Coronary artery (tissue), 2 donors: ENCODE measurements at places on chromosomes 6 and 20.
A peak's percentile ranks its signal among the peaks of the same experiment; 100 is the strongest.

- DNase-seq, result no peak
These were observed 465.9 kb downstream of the KIF16B start for GRCh38 chr20:16107172-16107870.

DNA sequence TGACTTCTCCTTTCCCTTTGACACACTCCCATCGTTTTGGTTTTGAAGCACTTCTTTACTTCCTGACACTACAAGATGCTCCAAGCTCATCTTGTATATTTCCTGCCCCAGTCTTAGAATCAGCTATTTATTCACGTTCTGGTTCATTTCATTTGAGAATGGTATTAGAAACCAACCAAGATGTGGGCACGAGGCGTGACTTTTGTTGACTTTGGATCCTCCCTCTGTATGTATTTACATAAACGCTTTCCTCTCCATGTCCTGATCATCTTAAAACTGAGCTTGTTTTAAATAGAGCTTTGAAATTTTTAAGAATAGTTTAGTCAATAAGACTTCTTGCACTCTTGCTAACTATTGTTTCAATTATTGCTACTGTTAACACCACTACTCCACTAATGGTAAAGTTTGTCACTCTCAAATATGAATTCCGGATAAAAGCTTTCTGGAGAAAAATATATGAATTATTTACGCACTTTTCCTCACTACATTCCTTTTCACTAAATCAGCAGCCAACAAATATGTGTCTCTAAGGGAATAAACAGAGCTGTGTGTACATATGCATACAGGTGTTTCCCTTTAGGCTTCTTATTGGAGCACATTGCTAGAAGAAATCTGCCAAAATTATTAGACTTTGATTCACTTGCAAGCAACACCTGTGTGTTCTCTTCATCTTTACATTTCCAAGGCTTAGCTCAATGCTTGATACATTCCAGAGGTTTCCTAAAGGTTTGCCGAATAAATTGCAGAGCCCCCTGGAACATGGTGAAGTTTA lies 77.3 kb upstream of the TMEM244 start:
- DNase-seq, result no peak

DNA sequence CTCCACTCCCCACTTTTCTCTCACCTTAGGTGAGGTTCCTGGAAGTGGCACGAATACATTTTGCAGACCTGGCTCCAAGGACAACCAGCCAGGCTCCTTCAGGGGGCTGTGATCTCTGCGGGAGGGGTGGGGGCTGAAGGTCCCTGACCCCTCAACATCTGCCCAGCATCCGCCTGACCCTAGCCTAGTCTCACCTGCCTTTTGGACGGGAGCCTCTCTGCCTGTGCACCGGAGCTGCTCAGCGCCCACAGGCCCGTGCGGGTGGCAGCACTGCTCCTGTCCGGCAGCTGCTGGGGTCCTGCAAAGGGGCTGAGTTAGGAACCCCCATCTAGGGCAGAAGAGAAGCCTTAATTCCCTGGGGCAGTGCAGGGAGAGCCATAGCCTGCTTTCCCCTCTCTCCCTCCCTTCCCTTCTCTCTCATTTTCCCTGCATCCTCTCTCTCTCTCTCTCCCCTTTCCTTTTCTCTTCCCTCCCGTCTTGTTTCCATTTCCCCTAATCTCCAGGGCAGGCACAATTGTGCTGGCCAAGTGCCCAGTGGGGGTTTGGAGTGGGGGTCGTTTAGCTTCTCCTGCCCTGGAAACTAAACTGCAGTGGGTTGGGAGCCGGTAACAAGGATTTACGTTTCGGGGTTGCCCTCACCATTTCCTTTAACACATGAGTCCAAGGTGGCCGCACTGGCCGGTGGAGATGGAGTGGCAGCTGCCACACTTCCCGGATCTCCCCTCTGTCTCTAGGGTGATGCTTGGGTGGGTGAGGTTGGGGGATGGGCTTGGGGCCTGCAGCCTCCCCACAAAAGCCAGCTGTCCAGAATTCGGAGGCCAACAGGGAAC lies 54.1 kb downstream of the CTCFL start:
- no peak for DNase-seq

DNA sequence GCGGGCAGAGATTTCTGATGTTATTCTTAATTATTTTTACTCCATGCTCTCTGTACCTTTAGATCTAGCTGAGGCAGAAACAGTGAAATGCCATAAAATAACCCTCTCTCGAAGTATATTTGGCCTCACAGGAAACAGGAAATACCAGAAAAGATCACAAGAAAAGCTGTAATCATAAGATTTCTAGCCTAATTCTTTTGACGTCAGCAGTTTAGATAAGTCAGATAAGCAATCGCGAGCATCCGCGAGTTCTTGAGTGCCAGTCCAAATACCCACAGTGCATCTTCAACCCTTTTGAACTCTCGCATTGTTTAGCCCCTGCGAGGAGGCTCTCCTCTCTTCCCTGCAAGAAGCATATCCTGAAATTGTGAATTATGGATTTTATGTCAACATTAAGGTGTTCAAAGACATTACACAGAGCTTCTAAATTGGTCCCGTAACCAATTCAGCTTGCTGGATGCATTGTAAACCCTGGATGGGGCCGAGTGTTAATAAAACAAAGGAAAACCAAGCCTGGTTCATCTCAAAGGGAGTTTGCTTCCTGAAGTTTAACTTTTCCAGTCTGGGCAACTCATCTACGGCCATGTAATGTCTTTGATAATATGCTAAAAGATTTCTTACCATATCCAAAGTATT lies 198.9 kb downstream of the MTFR2 start:
- DNase-seq, result no peak

GRCh38 chr6:140105857-140106256 lies 731.4 kb upstream of the CITED2 start:
- DNase-seq, result no peak

GRCh38 chr6:33642897-33643296 lies 21.8 kb downstream of the ITPR3 start:
- no peak for DNase-seq

- no peak for DNase-seq
These were observed 1246.0 kb upstream of the CITED2 start for GRCh38 chr6:140620496-140620895.

- no peak for DNase-seq
These were observed 149.9 kb downstream of the IBTK start for GRCh38 chr6:82097676-82098075.

- DNase-seq, result no peak
These were observed 13.7 kb upstream of the STXBP5 start for GRCh38 chr6:147190556-147190955.

- DNase-seq, result no peak
These were observed 66.5 kb upstream of the IER3 start for GRCh38 chr6:30810813-30811339.

- no peak for DNase-seq
These were observed 770.3 kb upstream of the SLC35B3 start for GRCh38 chr6:9205645-9206044.

DNA sequence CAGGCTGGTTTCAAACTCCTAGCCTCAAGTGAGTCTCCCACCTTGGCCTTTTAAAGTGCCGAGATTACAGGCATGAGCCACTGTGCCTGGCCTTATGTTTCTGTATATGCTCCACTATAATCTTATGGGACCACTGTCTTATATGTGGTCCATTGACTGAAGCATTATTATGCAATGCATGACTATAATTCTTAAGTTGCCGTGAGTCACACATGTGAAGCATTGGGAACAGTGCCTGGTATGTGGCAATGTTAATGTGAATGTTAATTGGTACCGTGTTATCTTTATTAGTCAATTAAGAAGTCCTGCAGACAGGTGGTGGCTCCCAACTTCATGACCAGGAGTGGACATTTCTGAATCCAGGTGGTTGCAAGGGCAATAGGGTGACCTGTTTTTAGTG lies 14.7 kb upstream of the ASXL1 start:
- DNase-seq, result no peak

DNA sequence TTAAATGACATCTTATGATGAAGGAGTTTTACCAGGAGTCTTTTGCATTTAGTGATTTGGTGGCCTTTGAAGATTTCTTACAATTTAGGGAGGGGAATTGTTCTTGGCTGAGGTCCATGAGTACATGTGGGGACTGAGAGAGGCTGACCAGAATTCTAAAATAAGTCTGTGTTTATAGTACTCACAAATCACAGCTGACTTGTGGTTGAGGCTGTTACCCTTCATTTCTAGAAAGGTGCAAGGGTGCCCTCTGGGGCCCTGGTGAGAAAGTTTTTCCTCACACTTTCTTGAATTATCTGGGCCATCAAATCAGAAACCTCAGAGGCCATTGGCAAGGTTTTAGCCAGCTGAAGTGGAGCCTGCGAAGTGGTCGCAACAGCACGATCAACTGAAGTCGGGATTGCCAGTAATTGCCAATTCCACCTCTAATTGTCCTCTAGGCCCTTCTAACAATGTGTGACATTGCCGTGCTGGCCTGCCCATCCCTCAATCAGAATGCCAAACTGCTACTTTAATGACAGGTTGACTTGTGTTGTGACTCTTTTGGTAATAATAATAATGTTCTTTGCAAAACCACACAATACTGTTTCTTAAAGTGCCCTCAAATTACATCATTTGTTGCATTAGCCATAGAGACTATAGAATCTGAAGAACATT lies 221.6 kb downstream of the OGFRL1 start:
- DNase-seq, result peak; percentile 78

DNA sequence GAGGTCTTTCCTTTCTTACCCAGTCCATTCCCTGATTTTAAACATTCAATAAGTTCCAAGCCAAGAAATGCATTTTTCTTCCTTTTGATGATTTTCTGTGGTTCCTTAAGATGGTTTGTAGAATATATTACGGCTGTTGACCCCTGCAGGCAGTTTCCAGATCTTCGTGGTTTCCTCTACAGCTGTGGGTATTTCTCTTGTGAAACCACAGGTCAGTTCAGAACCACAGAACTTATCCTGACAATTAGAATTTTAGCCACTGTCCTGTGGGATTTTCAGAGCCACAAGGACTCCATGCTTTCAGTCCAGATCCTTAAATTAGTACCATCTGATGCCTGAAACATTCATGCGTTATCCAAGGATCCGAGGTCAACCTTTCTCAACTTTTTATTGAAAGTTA lies 29.7 kb upstream of the EXOC2 start:
- DNase-seq, result no peak

DNA sequence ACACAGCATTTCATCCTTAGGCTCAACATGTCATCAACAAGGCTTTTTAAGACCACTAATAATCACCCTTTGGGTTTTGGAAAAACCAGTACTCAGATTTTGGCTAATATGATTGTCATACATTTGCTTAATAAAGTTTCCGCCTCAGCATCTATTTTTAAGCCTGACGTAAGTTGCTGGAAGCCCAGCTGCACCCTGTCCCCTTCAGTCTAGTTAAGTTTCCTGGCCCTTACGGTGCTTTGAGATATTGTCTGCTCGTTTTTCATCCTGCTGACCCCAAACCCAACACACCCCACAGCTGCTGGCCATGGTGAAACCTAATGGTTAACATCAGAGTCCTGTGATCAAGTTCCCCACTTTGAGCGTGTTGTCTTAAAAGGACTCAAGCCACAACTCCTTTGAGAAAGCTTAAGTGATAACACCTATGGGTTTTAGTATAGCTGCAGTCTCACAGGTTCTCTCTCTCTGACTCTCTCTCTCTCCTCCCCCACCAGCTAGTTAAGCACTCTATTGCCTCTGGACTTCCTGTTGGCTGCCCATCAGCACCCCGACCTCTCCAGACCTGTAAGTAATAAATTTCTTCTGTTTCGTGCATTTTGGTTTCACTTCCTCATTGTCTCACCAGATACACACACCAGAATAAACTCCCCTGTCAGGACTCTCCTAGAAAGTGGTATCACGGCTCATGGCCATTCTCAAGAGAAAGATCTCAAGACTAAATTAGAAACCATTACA lies 802.0 kb downstream of the C6orf118 start:
- DNase-seq, result no peak

DNA sequence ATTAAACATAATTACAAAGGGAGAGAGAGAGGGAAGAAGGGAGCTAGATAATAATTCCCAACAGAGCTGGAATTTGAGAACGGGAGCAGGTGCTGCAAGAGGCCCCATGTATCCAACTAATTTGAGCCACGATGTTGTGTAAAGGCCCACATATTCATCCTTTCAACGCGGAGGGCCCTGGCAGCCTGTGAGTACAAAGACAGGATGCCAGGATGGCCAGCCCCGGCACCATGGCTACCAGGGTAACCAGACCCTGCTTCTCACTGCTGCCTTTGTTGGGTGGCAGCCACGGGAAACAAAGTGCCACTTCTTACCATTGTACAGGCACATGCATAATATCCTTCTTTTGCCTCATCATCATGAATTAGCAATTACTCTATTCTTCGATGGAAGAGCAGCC lies 492.0 kb upstream of the NRSN1 start:
- no peak for DNase-seq
